Chondrocyte (in vitro differentiated cells): ENCODE measurements at places on chromosomes 16 and 17. TPM values are rescaled to one million over a fixed set of nuclear protein-coding genes. Genes with fewer than 3 reads are reported as not detected.

GRCh38 chr16:1152123-1152638 lies 725 bp upstream of the CACNA1H start:
- no peak for DNase-seq

- no peak for DNase-seq
These were observed 68.2 kb downstream of the MYO18A start for GRCh38 chr17:29111816-29112499.

DNA sequence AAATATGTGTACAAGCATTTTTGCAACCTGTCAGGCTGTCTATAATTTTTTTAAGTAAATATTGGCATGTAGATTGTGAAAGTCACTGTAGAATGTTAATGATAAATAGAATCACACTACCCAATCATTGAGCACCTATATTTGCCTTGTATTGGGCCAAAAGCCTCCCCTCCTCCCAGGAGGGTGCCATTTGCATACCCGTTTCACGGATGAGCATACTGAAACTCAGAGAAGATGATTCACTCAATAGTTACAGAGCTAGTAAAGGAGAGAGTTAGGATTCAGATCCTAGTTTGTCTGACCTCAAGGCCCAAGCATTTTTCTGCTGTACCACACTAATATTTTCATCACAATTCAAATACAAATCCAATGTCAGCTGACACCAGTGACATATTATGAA lies 299.7 kb upstream of the CDH11 start:
- DNase-seq = no peak

DNA sequence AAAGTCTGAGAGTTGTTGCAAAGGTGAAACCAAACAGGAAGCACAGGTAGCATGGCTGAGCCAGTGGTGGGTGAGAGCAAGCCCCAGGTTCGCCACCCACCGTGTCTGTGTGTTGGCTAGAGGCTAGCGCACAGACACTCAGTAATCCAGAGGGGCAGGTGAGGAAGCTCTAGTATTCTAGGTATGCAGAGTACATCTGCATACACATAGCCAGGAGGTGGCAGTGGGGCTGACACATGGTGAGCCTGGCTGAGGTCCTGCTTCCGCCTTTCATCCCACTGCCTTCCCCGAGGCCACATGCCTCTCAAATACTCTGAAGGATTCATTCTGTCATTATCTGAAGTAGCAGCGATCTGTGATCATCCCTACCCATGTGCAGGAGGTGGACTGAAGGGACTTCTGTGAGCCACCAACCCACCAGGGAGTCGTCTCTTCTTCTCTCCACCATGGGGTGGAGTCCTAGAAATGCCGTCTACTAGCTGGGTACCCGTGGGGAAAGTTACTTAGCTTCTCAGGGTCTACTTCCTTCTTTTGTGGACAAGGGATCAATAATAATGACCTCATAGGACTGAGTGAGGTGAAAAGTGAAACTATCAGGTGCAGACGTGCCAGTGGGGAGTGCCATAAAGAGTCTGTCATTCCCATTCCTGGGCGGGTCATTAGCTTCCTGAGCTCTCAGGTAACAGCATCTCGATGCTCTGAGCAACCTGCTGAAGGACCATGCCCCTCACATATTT lies 36.0 kb upstream of the ICAM2 start:
- DNase-seq = no peak

- no peak for DNase-seq
These were observed 606 bp downstream of the ABCA10 start for GRCh38 chr17:69228018-69228417.

DNA sequence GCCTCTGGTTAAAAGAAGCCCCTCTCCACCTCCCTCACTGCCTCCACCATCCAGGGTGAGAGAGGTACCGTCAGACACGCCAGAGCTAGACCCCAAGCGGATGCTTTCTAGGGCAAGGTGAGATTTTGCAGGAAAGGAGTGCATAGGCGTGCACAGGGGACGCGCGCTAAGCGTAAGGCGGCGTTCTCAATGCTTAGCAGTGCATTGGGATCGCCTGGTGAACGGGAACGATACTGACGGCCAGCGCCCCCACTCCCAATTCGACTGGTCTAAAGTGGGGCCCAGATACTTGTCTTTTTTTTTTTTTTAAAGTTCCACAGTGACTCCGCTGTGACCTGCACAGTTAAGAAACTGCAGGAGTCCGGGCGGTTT lies 57.9 kb upstream of the CREBBP start:
- DNase-seq = no peak

GRCh38 chr17:15038656-15039055 lies 226.5 kb downstream of the PMP22 start:
- DNase-seq = no peak

DNA sequence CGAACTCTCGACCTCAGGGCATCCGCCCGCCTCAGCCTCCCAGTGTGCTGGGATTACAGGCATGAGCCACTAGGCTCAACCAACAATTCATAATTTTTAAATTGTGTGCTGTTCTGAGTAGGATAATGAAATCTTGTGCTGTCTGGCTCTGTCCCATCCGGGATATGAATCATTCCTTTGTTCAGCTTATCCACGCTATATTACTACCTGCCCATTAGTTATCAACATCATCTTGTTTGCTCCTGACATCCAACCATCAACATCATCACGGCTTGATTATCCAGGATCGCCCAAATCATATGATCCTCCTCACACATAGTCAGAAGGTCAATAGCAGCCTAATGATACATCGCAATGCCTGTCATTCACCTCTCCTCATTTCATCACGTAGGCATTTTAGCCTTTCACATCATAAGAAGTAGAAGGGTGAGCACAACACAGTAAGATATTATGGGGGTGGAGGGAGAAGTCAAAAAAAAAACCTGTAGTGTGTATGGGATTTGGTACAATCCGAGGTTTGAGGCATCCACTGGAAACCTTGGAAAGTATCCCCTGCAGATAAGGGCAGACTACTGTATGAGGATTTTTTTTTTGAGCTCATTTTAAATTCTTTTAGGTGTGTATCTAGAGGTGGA lies 77.0 kb upstream of the SIAH1 start:
- DNase-seq = no peak

- DNase-seq = no peak
These were observed 15.5 kb downstream of the TK2 start for GRCh38 chr16:66534376-66534799.

DNA sequence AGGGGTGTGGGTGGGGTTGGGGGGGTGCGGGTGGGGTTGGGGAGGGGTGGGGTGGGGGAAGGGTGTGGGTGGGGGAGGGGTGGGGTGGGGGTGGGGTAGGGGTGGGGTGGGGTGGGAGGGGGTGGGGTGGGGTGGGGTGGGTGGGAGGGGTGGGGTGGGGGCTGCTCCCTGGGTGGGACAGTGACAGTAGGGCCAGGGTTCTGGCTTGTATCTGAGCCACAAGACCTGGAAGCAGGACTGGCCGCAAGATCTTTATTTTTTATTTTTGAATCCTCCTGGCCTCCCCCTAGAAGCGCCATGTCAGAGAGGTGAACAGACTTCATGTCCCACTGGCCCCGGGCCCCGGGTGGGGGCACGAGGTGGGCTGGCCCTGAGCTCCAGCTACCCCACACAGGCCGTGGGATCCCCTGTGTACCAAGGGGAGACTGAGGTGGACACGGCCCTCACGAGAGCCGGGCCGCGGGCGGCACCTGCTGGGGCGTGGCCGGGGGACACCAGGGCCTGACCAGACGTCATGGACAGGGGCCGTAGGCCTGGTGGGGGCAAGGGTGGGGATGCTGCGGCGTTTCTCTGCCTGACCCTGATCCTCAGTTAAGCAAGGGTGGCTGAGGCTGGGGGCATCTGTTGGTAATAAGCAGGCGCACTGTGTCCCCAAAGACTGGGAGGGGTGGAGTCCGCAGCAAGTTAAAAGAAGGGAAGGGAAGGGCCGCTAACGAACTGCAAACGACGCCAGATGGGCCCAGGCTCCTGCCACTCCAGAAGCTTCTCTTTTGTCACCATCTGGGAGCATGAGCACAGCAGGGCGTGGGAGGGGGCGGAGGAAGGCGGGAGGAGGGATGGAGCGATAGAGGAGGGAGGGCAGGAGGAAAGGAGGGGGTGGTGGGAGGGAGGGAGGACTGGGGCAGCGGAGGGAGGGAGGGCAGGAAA lies 22.3 kb upstream of the PABPN1L start:
- DNase-seq = no peak

GRCh38 chr17:33494151-33494550 lies 201.1 kb upstream of the ASIC2 start:
- DNase-seq = no peak

DNA sequence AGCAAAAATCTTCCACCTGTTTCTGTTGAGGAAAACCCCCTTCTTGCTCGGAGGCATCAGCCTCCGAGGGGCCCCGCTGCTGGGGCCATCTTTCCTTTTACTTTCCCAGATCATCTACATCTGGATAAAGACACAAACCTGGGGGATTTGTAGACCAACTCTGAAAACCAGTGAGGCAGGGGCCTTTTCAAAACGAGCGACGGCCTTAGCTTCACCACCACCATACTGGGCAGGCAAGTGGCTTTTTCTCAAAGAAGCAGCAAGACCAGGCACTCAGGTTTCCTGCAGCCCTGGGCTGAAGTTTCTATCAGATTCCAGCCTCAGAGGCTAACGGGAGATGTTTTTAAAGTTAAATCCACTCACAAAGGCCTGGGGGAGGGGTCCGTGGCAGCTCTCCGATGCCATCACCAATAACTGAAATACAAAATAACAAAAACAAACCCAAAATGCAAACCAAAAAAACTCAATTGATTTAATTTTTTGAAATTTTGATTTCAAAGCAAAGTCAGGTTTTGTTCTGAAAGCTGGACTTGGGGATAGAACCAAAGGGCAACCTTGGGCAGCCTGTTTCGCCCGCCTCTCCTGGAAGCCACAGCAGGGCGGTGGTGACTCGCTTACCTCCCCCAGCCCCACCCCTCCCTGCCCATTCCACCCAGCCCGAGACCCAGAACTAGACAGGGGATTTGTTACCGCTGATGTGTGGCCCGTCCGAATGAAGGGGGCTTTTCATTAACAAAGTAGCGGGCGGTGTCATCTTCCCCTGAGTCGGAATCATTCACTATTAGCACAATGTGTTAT lies 55.8 kb downstream of the SALL1 start:
- DNase-seq = no peak

GRCh38 chr16:84763629-84764028 lies 56.2 kb upstream of the CRISPLD2 start:
- DNase-seq = no peak

- no peak for DNase-seq
These were observed 30.1 kb upstream of the PMFBP1 start for GRCh38 chr16:72202014-72202413.

GRCh38 chr16:88477631-88478519 lies 24.8 kb downstream of the ZFPM1 start:
- DNase-seq = no peak

- no peak for DNase-seq
These were observed 6.8 kb upstream of the GFAP start for GRCh38 chr17:44922136-44922535.

- DNase-seq = no peak
These were observed 168.0 kb downstream of the RPTOR start for GRCh38 chr17:80712606-80713005.

DNA sequence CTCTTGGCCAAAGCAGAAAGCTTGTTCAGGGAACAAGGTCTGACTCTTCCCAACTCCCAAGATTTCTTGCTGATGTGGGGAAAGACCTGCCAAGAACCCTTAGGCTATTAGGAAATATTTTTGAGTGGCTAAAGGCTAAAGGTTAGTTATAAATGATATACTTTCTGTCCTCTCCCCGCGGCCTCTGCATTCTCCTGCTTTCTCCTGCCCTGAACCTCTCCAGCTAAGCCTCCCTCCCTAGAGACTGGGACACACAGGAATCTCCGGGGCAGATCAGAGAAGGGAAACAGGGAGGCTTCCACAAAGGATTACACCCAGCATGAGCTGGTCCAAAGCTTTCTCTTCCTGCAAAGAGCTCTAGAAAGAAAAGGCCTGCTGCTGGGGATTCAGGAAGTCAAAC lies 2.3 kb downstream of the SLC43A2 start:
- DNase-seq = no peak

DNA sequence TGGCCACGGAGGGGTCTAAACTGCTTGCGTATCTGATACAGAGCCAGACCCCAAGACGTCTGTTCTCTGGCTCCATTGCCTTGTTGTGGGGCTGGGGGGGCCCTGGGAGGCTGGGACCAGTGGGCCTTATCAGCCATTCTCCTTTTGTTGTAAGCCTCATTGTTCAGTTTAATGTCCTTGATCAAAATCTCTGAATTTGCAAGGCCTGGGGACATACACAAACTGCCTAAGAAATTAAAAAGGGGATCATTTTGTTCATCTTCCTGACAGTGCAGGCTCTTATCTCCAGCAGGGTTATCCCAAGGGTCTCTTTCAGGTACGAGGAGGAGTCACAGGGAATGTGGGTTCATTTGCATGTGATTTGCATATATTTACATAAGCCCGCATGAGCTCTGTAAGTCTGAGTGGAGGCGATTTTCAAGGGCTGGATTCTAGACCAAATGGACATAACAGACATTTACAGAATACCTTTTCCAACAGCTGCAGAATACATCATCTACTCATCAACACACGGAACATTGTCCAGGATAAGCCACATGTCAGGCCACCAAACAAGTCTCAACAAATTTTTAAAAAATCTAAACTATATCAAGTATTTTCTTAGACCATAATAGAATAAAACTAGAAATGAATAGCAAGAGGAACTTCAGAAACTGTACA lies 269.8 kb downstream of the RBFOX1 start:
- no peak for DNase-seq

GRCh38 chr17:81517009-81517338 lies 4.4 kb upstream of the ACTG1 start:
- DNase-seq = no peak

DNA sequence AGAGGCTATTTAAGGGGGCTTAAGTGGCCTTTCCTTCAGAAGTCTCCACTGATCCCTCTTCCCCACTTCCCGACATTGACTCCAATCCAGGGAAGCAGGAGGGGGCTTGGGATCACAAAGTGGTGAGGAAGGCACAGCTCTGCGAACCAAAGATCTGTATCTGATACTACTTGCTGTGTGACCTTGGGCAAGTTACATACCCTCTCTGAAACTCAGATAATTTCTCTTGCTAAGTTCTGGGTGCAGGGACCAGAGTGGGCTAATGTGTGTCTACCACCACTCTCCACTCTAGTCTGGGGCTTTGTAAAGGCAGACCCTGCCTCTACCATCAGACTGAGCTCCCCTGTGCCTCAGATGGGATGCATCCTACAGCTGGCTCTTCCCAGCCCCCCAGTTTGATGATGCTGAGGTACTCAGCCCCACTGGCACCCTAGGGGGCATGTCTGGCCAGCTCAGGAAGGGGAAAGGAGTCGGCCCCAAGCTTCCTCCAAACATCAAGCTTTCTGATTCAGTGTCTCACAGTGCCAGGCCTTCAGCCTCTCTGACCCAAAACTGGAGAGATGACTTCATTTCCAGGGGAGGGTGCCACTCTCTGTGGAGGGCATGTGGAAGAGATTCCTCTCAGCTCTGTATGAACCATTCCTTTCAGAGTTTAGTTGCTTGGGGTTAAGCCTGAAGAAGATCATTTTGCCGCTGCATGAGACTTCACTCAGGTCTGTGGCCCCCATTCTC lies 10.9 kb downstream of the DLX4 start:
- DNase-seq = no peak

GRCh38 chr17:57424777-57425188 lies 168.5 kb downstream of the MSI2 start:
- DNase-seq = no peak

Gene SERPINF2
- total RNA-seq = 0.15 to 0.24 TPM (median 0.15 TPM) in 3 replicates

Gene SLC47A2
- not detected in 3 replicates for total RNA-seq

Gene KIF1C
- 141 to 193 TPM (median 174 TPM) in 3 replicates for total RNA-seq

Gene PRR11
- 7.6 to 12.9 TPM (median 12.0 TPM) in 3 replicates for total RNA-seq

Gene FAM20A
- not detected in 3 replicates for total RNA-seq

Gene ANKRD40CL
- not detected in 3 replicates for total RNA-seq

Gene CTRL
- total RNA-seq = not detected in 3 replicates

Gene APOBR
- total RNA-seq = 0.07 TPM in 1 of 3 replicates, not detected in the others

Gene CIITA
- not detected in 3 replicates for total RNA-seq

Gene SPAG5
- total RNA-seq = 10.3 to 20.3 TPM (median 12.9 TPM) in 3 replicates

Gene NTN3
- total RNA-seq = 1.5 to 2.1 TPM (median 1.8 TPM) in 3 replicates

Gene HSD3B7
- total RNA-seq = 10.8 to 12.4 TPM (median 12.3 TPM) in 3 replicates

Gene TNRC6A
- 42.8 to 57.6 TPM (median 52.1 TPM) in 3 replicates for total RNA-seq

Gene VAT1L
- not detected in 3 replicates for total RNA-seq
